ENCODE measurements at places on chromosomes 12 and 14.
A peak's percentile ranks its signal among the peaks of the same experiment; 100 is the strongest.

DNA sequence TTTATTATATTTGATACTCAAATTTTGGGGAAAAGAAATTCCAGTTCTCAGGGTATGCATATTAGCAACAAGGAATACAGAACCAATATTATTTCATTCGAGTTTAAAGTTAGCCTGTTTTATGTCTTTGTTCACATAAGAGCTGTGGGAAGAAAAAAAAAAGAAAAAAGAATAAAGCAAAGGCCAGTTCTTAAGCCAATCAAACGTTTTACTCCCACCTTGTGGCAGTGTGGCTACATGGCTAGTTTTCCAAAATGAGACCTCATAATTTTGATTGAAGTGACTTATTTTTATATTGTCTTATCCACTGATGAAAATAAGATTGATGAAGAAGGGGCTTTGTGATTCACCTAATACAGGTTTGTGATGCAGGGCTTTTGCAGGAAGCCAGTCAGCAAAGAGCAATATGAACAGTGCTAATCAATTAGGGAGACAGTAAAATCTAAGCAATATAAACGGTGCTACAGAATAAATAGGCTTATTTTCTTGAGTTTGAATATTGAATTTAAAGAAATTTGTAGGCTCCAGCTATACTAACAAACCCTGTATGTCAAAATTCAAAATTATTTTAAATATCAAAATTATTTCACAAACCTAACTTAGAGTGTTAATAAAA, 624.1 kb upstream of the FOXG1 start:
- no peak for DNase-seq

GRCh38 chr12:15289192-15289591, 33.1 kb upstream of the PTPRO start:
- DNase-seq: peak; percentile 21

GRCh38 chr12:22729957-22730443, 105.0 kb downstream of the ETNK1 start:
- DNase-seq: peak; percentile 94

DNA sequence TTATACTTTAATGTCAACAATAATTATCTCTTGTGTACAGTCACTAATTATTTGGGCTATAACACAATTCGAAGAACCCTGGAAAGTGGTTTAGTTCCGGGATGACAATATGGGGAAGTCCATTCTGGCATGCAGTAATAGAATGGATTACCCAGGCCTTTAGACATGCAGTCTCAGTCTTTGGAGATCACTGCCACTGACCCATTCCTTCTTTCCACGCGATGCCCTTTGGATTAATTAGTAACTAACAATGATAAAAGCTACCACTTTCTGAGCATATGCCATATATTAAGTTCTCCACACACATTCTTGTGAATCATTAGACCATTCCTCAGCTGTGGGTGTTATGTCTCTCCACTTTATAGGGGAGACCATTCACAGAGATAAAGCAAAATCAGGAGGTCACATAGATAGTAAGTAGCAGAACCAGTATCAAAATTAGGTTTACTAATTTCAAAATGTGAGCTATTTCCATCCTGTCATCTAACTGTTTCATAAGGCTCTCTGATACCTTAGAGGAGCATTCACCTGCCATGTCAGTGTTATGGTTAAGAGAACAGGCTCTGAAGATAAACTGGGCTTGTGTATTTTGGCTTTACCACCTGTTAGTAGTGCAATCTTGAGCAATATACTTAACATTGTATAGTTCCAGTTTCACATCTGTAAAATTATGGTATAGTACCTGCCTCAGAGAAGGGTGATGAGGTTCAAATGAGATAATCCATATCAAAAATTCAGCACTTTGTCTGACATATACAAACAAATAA, 27.2 kb upstream of the KCNJ8 start:
- DNase-seq: no peak

- DNase-seq: no peak
Observed at GRCh38 chr12:124309231-124309630, 14.3 kb downstream of the RFLNA start.

GRCh38 chr12:98371419-98371818, 144.0 kb upstream of the TMPO start:
- no peak for DNase-seq

- DNase-seq: peak; percentile 95
Observed at GRCh38 chr12:77924703-77925102, 94.0 kb downstream of the NAV3 start.

DNA sequence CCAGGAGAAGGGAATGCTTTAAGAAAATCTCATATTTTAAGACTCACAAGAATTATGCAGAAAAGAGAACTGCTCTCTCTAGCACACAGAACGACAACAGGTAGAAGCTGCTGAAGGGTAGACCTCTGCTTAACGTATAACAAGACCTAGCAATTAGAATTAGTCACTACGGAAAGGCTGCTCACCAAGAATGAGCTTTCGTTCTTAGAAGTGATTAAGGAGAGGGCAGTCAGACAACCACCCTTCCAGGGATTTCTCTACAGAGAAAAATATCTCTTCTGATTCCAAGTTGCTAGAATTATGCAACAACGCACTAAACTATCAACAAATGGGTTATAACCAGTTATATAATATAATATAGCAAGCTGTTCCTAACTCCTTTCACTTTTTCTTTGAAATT, 18.6 kb downstream of the LRIG3 start:
- no peak for DNase-seq

DNA sequence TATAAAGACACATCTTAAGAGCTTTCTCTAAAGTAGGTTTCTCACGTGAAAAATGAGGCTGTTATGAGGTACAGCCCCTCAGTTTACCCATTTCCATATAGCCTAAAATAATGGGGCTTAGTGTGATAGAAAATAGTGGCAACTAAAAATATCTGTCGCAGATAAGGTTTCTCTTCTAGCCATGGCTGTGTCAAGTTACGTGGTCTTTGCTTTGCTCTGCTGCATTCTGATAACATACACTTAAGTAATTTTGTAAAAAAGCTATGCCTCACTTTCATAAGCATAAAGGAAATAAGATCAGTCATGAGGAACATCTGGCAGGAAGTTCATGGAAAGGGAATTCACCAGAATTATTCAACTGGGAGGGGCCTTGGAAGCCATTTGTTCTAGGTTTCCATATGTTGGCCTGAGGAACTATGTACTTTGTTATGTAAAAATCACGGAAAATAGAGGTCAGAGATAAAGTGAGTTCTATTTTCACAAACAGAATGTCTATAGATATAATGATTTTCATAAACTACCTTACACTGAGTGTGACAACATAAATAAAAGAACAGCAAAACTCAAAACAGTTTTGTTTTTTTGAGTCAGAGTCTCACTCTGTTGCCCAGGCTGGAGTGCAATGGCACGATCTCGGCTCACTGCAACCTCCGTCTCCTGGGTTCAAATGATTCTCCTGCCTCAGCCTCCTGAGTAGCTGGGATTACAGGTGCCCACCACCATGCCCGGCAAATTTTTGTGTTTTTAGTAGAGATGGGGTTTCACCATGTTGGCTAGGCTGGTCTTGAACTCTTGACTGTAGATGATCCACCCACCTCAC, 195.6 kb upstream of the KRR1 start:
- peak; percentile 81 for DNase-seq

GRCh38 chr14:99570544-99571302, 33.3 kb downstream of the CCDC85C start:
- DNase-seq: no peak

DNA sequence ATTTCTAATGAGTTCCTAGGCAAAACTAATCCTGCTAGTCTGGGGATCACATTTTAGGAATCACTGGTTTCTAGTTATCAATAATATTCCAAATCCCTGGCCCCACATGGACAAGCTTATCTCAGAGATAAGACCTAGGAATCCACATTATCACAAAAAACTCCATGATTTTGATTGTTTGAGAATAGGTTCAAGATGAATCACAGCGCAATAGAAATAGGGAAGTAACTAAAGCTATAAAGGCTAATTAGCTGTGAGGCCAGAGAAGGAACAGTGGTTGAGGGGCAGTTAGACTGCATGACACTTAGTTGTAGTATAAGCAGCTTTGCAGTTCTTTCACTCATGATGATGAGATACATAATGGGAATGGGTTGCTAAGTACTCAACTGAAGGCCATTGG, 13.1 kb upstream of the ATP5F1B start:
- no peak for DNase-seq

- DNase-seq: no peak
Observed at GRCh38 chr12:50740307-50740706, 23.6 kb upstream of the ATF1 start.

GRCh38 chr12:76520348-76520747, 39.2 kb downstream of the OSBPL8 start:
- no peak for DNase-seq

DNA sequence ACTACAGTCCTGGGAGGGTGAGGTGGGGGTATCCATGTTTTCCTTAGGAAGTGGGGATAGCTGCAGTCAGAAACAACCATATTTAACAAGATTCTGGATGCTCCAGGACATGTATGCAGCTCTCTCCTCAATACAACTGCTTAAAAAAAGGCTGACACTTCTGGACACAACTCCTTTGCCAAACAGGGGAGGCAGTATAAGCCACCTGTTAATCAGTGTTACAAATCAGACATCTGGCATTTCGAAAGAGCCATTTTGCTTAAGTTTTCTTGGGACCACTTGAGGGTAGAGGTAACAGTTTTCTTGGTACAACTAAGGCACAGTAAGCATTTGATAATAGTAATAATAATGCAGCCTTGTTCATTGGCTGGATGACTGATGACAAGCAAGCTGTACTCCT, 47.1 kb downstream of the RPGRIP1 start:
- DNase-seq: no peak

GRCh38 chr12:88566430-88566829, 13.8 kb downstream of the KITLG start:
- no peak for DNase-seq

GRCh38 chr14:67413806-67414769, 2.1 kb upstream of the PLEK2 start:
- peak; percentile 84 for DNase-seq

DNA sequence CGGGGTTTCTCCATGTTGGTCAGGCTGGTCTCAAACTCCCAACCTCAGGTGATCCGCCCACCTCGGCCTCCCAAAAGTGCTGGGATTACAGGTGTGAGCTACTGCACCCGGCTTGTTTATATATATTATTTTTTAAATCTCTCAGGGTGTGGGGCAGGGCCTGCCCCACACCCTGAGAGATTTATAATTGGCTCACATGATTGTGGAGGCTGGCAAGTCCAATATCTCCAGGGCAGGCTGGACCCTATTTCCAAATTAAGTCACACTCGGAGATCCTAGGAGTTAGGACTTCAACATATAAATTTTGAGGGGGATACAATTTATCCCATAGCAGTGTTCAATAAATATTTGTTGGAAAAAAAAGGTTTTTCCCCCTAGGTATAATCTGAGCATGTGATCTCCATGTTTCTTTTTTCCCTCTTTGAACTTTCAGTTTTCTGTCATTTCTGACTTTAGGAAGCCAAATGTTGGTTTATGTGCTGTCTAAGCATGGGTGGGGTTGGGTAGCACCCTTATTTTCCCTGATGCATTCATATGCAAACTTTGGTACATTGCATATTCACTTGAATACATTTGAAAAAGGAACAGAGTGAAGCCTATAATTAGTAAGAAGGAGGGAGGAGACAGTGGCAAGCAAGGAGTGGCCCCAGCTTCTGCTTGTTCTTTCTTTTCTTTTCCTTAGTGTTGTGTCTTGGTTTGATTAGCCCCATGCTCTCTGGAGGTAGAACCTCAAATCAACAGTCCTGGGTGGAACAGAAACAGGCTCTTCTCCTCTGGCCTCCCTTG, 8.7 kb upstream of the A2ML1 start:
- DNase-seq: no peak

DNA sequence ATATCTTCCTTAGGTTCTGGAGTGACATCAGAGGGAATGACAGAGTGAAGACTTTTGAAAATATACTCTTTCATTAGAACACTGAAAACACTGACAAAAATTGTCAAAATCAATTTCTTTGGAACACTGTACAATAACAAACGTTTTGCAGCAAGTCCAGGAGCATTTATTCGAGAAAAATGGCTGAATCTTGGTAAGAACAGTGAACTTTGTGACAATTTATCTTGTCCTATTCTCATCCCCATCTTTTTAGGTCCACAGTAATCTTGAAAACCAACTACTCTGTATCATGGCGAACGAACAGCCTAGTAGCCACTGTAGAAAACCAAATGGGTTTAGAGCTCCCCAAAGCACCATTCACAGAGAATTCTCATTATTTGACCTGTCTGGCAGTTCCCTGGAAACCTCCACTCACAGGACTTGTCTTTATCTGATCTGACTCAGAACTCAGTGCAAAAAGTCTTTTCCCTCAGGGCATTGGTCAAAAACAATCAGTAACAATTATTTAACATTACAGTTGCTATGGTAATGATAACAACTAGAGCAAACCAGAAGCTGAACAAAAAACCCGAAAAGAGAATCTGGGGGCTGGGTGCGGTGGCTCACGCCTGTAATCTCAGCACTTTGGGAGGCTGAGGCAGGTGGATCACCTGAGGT, 20.3 kb upstream of the PPP2R5E start:
- DNase-seq: no peak

DNA sequence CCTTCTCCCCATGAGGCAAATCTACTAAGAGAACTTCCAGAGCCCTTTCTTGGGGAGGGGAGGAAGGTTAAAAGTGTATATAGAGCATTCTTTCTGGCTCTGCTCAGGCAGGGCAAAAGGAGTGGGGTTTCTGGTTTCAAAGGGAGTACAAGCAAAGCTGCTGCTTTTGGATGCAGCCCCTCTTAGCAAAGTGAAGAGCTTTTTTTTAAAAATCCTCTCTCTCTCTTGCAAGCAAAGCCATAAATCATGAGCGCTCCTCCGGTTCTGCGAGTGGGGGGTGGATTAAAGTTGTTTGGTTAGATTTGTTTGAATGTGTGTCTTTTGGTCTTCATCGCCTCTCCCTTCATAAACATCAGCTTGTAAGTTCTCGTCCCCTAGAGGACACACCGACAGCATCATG, 546.6 kb upstream of the TBX3 start:
- DNase-seq: peak; percentile 62

DNA sequence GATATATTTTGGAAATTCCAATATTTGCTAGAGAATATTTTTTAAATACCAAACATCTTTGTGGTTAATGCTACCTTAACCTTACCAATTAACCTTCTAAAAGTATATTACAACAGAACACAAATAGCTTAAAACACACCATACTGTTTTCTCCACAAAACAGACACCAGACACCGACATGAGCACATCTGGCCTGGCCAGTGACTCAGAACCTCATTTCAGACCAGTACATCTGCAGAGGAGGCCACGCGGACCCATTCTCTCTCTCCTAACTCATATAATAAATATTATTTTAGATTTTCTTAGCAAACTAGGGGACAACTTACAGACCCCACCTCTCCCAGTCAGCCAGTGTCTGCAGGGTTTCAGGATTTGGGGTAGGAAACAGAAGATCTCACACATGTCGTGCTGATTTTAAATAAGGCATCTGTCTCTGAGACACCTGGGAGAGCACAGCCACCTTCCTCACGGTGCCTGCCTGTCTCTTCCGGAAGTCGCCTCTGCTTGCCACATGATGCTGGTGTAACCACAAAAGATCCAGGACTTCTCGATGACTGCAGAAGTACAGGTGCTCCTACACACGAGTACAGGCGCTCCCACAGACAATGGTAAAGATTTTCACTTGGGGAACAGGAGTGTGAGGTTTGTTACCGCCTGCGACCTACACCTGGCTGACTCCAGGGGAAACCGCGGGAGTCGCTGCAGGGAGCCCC, 9.7 kb upstream of the ANKLE2 start:
- peak; percentile 19 for DNase-seq
